Activated T-helper 17 cell treated with anti-CD3 and anti-CD28 coated beads, Interleukin-2, amount 50 U/mL, for 72 hours (primary cell): ENCODE measurements at places on chromosomes 1 and 21. TPM values are rescaled to one million over a fixed set of nuclear protein-coding genes. Genes with fewer than 3 reads are reported as not detected.

DNA sequence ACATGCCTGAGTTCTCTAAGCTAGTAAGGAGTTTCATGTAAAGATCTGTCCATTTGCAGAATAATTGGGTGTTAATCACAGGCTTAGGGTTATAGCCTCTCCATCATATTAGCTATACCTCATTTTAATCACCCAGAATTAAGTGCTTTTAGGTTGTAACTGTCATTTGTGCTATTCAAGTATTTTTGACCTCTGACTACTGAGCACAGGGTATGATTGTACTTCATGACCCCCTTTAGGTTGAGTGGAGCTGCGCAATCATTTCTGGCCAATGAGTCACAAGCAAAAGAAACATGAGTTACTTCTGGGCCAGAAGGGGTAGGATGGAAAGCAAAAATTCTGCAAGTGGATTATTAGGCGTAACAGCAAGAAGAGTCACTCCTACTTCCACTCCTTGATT is 8.4 kb upstream of the SNX7 start:
- no peak overlapping the region for H3K4me3 ChIP-seq
- no peak for ATAC-seq
- no peaks in the 10 kb centered on the region for H3K27me3 ChIP-seq

DNA sequence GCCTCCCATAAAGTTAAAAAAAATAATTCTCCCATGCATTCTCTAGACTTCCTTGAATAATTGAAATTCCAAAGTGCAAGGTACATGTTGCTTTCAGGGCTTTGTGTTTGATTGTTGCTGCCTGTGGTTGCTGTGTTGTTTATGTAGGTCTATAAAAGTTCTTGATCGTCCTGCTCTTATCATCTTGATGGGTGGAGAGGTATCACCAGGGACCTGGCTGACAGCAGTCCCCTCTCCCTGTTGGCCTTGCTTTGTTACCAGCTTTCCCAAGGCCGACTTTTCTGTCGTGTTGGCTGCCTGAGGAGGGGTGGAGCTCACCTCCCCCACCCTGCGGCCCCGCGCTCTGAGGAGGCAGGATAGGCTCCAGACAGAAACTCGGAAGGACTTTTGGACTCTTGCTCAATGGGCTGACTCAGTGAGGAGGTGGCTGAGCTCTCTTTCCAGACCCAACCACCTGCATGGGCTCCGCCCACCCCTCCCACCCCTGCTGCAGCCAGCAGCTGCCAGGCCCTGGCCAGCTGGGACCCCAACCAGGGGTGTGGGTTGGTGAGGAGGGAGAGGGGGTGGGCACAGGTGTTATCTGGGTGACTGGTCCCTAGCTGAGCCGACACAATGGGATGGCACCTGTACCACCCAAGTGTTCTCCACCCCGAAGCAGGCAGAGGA is 2.0 kb downstream of the INAVA start:
- ATAC-seq: no peak
- H3K27ac ChIP-seq: no peak overlapping the region
- peaks cover 23% of the 10 kb centered on the region for H3K27me3 ChIP-seq

LCE1A gene
- not detected for total RNA-seq

PPM1J gene
- total RNA-seq: 0.69 TPM

TMPRSS2 gene
- not detected for total RNA-seq

DNA sequence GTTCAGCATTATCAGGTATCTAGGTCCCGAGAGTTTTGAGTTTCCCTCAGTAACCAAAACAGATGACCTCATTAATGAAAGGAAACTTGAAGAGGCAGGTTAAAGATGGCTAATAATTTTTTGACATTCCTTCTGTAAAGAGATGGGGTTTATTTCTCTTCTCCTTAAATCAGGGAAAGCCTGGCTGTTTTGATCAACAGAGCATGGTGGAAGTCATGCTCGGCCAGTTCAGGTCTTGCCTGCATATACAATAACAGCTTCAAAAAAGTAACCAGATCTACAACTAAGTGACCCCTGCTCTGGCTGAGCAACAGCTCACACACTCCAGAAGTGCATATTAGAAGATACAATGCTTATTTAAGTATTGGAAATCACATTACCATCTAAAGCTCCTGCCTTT is 36.6 kb upstream of the POU2F1 start:
- H3K4me1 ChIP-seq: no peaks in the 10 kb centered on the region
- H3K36me3 ChIP-seq: no peaks in the 10 kb centered on the region
- H3K27ac ChIP-seq: no peak overlapping the region
- ATAC-seq: no peak
- no peak overlapping the region for H3K4me3 ChIP-seq

DNA sequence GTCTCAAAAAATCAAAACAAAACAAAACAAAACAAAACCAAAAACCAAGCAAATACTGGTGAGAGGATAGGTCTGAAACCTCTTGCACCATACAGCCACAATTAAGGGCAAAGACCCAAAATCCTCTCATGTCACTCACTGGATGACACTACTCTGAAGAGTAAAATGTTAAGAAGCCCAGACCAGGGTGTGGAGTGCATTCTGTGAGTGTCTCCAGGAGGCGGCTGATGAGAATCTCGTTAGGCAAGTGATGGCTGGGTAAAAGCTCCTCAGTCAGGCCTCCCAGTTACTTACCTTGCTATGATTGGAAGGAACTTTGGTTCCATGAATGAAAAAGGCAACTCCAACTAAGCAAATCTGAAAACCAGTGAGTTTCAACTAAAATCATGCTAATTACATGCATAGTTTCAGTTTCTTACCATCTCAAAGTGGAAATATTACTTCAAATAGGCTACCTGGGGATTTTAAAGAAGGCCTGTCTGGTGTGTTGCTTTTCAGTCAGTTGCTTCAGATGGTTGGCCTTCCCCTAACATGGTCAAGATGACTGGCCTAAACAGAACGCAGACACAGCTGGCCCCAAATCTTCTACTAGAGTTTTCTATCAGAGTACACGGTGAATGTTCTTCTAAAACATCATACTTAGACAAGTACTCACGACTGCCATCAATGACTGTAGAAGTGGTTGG is 95.1 kb downstream of the KIAA0319L start:
- H3K4me3 ChIP-seq: peak overlapping the region; percentile 77
- peak overlapping the region; percentile 95 for H3K27ac ChIP-seq
- peak; percentile 80 for ATAC-seq
- peaks cover 16% of the 10 kb centered on the region for H3K4me1 ChIP-seq
- no peaks in the 10 kb centered on the region for H3K27me3 ChIP-seq
